ENCODE measurements at places on chromosomes 5 and 9.

DNA sequence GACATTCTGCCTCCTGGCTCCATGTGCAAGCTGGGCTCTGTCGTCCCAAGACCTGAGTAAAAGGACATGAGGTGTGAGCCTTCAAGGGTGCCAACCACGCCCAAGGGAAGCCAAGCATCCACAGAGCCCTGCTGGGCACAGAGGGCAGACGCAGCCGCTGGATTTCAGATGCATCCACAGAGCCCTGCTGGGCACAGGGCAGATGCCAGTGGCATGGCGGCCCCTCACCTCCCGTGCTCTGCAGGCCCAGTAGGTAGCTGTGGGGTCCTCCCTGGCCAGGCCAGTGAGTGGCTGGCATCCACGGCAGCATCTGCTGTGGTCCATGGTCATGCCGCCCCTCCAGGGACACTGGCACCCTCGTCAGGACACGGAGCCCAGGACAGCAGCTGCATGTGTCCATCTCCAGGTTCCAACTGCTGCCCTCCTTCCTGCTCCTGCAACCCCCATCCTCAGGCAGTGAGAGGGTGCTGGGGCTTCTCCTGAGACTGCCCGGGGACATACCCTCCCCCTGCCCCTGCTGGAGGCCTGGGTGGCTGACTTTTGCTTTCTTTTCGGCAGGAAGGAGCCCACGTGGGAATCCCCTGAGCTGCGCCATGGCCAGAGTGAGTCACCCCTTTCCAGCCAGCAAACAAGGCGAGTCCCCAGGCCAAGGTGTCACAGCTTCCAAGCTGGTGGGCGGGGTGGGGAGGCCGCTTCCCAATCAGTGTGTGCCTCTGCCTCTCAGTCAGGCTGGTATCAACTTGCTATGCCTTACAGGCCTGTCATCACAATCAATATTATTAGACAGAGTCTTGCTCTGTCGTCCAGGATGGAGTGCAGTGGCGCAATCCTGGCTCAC, 4.0 kb upstream of the TRAF2 start:
- DNase-seq = peak; percentile 73

DNA sequence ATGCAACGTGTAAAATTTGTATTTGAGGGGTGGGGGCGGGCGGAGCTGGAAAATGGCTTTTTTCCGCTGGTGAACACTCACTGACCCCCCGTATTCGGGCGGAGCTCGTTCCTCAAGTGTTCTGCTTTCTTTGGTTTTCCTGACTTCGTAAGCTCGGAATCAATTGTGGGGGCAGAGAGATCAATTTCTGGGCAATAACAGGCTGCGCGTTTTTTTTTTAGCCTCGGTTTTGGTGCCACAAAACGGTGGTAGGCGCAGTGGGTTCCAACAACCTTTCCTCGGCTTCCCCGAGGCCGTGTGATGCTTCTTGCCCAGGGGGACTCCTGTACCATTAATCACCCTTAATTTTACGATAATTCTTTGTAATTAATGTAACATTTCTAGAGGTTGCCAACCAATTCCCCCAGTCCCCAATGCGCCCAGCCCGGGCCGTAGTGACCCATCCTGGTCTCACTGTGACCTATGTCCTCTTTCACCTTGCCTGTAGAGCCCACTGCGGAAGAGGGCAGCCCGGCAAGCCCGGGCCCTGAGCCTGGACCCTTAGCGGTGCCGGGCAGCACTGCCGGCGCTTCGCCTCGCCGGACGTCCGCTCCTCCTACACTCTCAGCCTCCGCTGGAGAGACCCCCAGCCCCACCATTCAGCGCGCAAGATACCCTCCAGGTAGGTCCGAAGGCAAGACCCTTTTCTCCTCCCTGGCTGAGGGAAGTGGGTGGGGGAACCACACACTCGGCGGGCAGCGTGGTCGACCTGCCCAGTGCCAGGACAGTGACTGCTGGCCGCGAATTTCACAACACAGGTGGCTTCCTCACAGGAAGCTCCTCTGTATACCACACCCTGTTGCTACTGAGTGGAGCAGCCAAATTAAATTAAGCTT, 3.7 kb downstream of the NR4A3 start:
- DNase-seq = no peak

DNA sequence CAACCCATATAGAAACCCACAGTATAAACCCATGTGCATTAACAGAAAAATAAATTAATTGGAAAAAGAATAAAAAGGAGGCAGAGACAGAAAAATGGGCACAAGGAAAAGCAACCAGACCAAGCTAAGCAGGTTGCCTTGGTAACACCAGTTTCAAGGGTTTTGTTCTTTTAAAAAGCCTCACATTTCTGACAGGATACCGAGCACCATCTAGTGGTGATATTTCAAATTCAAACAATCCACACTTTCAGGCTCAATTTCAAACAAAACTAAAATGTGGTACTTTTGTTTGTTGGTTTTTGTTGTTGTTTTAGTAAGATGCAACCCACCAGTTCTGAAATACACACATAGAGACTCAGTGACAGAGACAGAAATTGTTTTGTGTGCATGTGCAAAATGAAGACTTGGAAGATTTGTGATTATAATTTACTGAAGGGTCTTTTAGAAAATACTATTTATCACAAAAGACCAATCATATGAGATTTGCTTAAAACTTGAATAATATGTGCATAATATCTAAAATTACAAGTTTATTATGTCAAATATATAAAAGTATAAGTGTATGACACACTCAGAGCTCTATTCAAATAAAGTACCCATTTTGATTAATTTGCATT, 318.2 kb downstream of the SLCO4C1 start:
- peak; percentile 48 for DNase-seq

DNA sequence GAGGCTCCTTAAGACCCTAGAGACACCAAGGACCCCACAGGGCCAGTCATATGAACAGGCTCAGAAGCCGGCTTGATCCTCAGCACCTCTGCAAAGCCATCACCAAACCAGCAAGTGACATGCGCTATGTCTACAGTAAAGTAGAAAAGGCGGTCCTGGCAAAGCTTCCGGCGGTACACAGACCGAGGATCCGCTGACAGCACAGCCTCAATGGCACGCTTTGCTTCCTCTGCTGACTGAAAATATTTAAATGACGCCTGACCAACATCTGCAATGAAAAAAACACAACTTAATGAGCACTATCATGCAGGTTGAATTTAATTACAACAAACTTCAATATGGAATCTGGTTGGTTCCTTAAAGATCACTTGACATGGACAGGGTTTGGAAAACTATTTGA, 17.6 kb downstream of the TRMO start:
- DNase-seq = no peak

GRCh38 chr5:127609957-127610356, 38.9 kb upstream of the CTXN3 start:
- DNase-seq = peak; percentile 69

- DNase-seq = no peak
These were observed 21.0 kb downstream of the PSD2 start for GRCh38 chr5:139816566-139816965.

DNA sequence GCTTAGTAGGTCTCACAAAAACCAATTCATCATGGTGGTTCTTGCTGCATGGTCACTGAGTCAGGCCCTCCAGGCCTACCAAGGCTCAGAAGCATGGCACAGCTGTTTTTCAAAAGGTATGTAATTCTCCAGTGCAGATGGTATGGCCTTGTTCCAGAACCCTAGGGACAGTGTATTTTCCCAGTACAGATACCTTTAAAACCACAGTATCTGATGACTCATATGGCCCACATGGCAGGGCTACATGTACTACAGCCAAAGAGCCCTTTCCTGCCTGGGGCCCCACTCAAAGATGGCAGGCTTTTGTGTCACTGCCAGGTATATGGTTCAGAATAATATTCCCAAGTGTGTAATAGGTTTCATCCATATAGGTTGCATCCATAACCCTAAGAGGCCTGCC, 16.5 kb downstream of the CSF2 start:
- DNase-seq = peak; percentile 90

DNA sequence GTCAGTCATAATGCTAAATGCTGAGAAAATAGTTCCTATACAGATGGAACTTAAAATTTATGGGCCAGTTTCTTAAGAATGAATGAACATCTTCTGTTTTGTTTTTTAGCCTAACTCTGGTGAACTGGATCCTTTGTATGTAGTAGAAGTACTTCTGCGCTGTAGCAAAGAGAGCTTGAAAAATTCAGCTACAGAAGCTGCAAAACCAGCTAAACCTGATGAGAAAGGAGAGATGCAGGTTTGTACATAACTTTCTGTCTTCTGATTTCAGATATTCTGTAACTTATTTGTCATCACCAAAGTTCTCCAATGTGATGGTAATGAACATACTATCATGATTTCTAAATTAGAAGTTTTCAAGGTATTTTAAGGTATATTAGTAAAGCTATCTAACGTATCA, 80.1 kb downstream of the MTREX start:
- DNase-seq = no peak

- DNase-seq = no peak
These were observed 345.9 kb downstream of the EFNA5 start for GRCh38 chr5:107324809-107325208.

GRCh38 chr5:16727755-16728325, 111.0 kb upstream of the RETREG1 start:
- no peak for DNase-seq

- peak; percentile 67 for DNase-seq
These were observed 622.3 kb downstream of the MTRR start for GRCh38 chr5:8491254-8491653.

GRCh38 chr9:99807956-99808355, 13.7 kb upstream of the NR4A3 start:
- no peak for DNase-seq

GRCh38 chr9:129752900-129753729, at the start of gene PTGES:
TSS of gene PTGES (minus strand) at chr9:129753042. CDS start at chr9:129753012, 30 bp downstream.
- peak; percentile 82 for DNase-seq

DNA sequence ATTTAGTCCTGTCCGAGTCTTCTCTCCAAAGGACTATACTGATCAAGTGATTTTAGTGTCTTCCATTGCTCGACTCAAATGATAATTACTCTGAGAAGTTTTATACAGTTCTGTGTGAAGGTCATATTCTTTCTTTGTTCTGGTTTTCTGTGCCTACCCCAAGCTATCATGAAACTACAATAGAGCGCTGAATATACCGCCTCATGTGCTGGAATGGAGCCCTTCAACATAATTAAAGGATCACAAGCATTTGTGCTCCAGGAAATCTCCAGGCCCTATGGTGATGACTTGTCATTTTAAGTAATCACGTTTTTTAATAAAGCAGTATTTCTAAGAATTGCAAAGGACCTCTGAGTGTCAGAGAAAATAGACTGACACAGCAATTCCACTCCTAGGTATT, 10.9 kb upstream of the SLC31A2 start:
- DNase-seq = no peak

DNA sequence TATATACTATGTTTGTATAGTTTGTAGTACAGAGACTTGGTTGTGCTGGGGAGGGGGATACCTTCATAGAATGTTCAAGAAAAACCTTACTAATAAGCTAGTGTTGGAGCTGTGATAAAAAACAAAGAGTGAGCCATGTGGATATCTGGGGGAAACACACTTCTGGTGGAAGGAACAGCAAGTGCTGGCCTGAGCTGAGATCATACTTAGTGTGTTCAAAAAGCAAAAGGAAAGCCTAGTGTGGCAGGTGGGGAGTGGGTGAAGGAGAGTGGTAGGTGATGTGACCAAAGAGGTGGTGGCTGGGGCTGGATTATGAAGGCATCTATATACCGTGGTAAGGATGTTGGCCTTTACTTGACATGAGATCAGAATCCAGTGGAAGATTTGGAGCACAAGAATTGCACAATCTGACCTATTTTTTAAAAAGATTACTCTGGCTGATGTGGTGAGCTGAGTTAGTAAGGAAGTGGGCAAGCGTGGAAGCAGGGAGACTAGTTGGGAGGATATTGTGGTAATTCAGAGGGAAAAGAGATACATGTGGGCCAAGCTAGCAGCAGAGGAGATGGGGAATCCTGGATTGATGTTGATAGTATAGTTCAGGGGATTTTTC, 26.6 kb downstream of the PALM2AKAP2 start:
- DNase-seq = peak; percentile 30

- no peak for DNase-seq
These were observed 124.4 kb upstream of the ABCA1 start for GRCh38 chr9:105052346-105052745.

DNA sequence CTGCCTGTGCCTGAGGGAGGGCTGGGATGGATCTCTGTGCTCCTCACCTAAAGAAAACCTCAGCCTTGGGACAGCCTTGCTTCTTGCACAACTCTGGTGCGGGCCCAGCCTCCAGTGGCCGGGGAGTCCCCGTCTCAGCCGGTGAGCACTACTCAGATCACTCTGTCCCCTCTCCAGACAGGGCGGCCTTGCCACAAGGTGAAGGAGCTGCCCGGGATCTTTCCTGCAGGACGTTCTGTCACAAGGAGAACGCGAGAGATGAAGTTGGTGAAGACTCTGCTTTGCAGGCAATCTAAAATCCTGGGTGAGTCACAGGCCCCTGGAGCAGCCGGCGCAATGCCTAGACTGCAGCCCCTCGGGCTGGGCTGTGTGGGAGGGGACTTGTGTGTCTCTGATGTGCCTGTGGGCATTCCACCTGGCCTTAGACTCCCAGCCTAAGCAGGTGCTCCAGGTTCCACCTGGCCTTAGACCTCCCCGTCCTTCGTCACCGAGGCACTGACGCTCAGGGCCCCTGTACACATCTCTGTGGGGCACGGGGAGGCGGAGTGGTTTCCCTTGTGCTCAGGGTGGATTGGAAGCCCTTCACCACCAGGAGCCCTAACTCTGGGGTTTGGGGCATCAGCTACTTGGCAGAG, 15.2 kb upstream of the IRX4 start:
- no peak for DNase-seq

DNA sequence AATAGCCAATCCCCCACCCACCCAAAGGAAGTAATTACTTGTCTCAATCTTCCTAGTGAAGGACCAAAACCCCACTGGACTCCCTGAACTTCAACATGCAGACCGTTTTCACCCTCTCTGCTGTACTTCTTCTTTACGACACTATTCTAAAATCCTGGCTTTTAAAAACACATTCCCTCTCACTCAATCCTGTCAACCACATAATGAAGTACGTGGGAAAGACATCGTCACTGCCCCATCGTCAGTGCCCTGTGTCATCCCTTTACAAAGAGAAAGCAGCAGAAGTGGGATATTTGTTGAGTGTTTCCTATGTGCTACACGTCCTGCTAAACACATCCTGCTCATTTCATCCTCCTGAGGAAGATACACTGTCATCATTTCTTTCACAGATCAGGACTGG, 54.2 kb downstream of the MAPKAP1 start:
- no peak for DNase-seq

DNA sequence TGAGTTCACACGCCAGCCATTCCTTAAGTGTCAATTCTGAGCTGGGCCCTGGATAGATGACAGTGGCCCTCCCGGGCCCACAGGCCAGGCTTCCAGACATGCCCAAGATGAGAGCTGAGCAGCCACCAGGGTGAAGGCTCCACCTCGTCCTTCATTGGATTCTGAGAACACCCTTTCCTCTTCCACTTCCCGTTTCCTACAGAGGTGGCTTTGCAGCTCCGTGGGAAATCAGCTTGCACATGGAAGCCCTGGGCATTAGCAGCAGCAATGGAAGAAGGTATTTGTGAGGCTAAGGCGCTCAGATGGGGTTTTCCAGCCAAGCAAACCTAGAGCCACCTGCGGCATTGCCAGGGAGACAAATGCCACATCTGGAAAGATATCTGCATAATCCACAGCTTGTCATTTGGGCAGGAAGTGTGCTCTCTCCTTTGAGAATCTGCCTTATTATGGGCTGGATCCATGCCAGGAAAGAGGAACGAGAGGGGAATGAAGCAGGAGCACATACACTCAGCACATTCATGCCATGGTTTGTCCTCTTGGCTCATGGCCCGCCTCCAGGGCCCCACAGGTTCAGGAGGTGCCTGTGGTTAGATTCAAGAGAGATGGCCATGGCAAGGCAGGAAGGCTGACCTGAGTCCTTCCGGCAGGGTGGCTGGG, 34.1 kb downstream of the CFAP77 start:
- no peak for DNase-seq
